ENCODE measurements at places on chromosomes 2 and 18. TPM values are rescaled to one million over a fixed set of nuclear protein-coding genes. Genes with fewer than 3 reads are reported as not detected.

DNA sequence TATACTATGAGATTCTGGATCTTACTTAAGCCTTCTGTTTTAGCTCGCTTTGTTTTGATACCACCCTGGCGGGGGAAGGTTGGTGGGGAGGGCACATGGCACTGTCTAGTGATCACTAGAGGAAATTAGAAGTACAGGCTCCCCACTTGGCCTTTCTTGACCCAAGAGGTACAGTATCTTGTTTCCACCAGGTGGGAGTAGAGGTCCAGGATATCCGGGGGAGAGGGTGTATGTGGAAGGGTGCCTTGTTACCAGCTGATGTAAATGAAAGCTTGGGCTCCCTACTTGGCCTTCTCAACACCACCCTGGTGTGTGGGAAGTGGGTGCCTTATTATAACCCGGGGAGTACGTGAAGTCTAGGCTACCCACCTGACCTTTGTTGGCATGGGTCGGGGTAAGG is 7.5 kb downstream of the GALNT1 start:
- DNase-seq: no peak

GRCh38 chr2:133561045-133561852 is 7.0 kb downstream of the NCKAP5 start:
- DNase-seq: no peak

- DNase-seq: no peak
Measured at GRCh38 chr18:13434854-13435253, 216.3 kb downstream of the LDLRAD4 start.

DNA sequence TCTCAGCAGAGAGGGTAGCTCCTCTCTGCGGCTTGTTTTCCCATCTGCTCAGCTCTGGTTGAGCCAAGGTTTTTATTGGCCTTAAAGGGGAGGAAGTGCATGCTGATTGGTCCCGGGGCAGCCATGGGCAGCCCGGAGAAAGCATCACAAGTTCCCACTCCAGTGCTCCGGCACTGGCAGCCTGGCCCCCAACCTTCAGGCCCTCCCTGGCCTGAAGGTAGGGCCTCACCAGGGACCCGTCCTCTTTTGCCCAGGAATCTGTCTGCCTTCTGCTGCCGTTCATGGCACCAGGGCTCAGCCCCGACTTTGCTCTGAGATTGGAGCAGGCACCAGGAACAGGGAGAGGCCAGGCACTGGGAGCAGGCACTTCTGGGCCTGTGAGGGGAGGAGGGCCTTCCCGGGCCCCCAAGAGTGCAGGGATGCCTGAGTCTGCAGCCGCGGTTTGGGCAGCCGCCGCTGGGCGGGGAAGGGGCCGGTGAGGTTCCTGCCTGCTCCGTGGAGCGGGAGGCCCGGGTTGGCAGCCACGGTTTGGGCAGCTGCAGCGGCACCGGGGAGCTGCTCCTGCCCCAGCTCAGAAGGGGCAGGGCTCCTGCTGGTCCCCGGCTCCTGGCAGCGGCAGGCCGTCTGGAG is 17.5 kb upstream of the ILKAP start:
- DNase-seq: no peak

DNA sequence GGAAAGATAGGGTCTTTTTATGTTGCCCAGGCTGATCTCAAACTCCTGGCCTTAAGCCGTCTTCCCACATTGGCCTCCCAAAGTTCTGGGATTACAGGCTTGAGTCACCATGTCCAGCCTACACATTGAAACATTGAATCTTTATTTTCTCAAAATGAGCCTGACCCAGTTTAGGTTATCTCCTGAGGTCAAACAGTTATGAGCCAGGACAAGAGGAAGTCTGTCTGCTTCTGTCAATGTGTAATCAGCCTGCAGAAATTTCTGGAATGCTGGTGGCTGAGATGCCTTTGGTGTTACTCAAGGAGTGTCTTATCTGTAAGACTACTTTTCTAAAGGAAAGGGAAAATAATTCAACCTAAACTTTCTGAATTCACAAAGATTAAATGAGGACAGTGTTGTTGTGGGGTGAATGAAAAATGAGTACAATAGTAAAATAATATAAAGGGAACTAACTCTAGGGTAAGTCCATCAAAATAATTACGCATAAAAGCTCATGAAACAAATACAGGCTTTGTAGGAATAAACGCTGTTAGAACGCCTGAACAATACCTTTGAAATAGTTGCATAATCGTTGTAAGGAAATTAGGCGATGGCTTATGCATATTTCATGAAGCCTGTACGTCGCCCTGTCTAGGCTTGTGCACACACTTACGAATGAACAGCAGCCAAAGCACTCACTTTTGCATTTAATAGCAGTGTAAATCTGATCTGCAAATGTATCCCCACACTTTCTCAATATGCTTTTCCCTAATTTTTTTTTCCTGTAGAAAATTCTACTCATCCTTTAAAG is 260.8 kb downstream of the RDH14 start:
- peak; percentile 20 for DNase-seq

DNA sequence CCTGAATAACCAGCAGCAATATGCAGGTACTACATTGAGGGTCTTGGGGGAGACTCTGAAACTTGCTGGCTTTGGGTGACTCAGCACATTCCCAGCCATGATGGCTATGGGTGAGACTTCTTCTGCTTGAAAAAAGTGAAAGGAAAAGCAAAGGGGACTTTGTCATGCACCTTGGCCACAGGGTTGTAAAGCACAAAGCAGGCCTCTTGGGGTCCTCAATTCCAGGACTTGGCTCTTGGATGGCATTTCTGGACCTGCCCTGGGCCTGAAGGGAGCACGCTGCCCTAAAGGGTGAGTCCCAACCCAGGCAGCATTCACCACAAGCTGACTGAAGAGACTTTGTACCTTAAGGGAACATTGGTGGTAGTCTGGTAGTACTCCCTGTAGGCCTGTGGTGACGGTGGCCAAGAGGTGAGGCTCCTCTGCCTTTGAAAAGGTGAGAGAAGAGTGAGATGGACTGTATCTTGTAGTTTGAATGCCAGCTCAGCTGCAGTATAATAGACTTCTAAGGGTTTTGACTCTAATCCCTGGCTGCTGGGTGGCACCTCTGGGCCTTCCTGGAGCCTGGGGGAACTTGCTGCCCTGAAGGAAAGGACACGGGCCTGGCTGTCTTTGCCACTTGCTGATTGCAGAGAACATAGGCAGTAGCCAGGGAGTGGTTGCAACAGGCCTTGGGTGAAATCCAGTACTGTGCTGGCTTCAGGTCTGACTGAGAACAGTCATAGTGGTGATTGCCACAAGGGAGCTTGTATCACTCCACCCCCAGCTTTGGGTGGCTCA is 36.5 kb upstream of the CYTIP start:
- DNase-seq: peak; percentile 75

NOSTRIN gene
- total RNA-seq: 9.1 TPM

CNNM3 gene
- total RNA-seq: 9.4 TPM

UGT1A9 gene
- total RNA-seq: not detected

Measured in heart left ventricle (tissue), 16 donors.